ENCODE measurements at places on chromosomes 5 and 9.

GRCh38 chr9:115098226-115098965 lies 19.6 kb downstream of the TNC start:
- no peak for DNase-seq

GRCh38 chr5:168359820-168360460 lies 68.5 kb downstream of the WWC1 start:
- no peak for DNase-seq

DNA sequence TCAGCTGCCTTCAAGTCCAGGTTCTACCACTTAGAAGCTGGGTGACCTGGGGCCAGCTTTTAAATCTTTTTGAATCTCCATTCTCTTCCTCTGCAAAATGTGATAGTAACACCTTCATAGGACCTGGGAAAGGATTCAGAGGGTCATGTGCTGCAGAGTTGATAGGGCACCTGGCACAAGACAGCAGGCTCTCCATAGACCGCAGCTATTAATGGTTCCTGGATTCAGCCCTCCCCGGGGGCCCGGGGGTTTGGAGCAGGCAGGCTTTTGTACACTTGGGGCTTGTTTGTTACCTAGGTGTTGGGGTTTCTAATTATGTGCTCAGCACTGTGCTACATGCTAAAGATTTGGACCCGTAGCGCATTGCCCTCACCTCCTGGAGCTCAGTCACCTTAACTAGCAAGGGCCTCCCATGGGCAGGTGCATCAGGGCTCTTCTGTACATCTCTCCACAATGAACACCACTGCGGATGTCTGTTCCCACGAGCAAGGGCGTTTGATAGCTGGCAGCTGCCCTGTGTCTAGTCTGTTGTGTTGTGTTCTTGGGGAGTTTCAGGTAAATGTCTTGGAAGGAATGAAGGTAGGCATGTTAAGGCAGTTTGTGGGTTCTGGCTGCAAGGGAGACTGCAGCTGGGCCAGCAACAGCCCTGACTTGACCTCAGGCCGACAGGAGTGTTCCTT lies 12.1 kb downstream of the PRRC2B start:
- no peak for DNase-seq

- DNase-seq: no peak
Observed at GRCh38 chr9:26939955-26940711, 6.9 kb downstream of the PLAA start.

DNA sequence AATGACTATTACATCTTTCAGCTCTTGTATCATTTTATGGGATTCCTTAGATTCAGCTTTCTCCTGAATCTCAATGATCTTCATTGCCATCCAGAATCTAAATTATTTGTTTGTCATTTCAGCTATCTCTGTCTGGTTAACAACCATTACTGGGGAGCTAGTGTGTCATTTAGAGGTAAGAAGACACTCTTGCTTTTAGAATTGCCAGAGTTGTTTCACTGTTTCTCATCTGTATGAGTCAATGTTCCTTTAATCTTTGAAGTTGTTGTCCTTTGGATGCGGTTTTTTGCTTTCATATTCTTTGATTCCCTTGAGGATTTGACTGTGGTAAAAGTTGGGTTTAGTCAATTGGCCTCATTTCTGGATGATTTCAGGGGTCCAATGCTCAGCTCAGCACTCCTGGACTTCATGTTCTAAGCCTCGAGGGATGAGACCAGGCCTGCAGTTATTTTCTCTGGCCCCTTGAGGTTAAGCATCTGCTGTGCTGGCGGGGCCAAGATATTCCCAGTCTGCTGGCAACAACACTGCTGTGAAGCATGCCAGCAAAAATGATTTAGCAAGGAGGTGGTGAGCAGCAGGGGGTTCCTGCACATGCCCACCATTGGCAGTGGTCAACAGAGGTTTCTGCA lies 102.4 kb upstream of the PCSK5 start:
- DNase-seq: no peak

- no peak for DNase-seq
Observed at GRCh38 chr9:103999375-104000062, 94.6 kb upstream of the SMC2 start.

- DNase-seq: peak; percentile 64
Observed at GRCh38 chr5:75335952-75336614, 937 bp upstream of the HMGCR start.

GRCh38 chr9:76619197-76619596 lies 145.0 kb upstream of the PCA3 start:
- no peak for DNase-seq

DNA sequence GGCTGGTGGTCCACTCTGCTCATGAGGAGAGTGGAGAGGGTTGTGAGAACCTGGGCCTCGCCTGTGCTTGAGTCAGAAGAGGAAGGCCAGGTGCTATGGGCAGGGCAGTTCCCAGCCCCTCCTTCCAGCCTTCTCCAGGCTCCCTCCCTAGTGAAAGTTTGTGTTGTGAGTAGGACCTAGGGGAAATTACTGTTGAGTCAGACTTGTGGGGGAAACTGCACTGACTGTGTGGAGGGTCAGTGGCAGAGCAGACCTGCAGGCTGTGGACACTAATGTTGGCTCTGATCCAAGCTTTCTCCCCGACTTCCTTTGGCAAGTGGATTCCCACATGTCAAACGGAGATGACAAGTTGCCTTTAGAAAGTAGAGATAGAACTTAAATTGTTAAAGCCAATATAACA lies 102.6 kb downstream of the ARHGAP26 start:
- DNase-seq: no peak

DNA sequence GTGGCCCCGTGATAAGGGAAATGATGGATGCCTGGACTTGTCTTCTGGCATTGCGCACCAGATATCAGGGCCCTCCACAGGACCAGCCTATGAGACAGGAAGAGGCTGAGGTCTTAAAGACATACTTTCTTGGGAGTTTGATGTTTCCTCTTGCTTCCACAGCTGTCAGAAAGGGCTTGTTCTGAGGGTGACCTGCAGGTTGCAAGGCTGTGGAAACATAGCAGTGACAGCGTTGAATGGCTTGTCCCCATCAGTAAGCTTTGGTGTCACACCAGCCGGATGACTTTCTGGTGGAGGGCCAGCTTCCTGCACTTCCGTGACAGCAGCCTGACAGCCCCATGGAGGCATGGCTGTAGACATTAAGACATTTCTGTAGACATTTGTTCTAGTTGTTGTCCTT lies 143.2 kb downstream of the C9orf152 start:
- DNase-seq: no peak

DNA sequence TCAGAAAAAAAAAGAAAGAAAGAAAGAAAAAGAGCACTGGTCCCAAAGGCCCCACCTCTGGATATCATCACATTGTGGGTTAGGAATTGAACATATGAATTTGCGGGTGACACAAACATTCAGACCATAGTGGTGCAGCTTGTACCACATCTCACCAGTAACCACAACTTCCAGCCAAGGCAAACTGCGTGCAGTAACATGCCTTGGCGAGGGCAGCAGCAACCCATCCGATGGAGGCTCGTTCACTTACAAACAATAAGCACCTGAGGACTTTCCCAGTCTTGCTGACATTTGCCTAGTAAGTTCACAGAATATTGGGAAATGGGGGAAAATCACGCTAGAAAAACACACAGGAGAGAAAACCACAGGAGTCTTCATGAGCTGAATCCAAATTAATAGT lies 508.1 kb downstream of the ZNF608 start:
- no peak for DNase-seq

- DNase-seq: no peak
Observed at GRCh38 chr5:167713896-167714295, 577.5 kb upstream of the WWC1 start.

DNA sequence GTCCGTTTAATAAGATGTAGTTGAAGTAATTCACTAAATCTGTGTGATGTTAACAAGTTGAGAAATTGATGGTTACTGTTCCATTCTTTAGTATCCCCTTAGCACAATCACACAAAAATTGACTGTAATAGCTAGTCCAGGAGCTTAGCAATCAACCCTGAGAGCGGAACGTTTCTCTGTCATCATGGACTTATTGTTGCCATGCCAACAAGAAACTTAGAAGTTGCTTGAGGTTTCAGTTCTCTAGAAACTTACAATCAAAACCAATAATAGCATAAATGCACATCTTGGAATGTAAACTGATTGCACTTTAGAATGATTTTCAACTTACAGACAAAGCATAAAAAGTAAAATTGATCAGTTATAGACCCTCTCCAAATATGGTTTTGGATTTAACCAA lies 125.4 kb upstream of the ANKH start:
- DNase-seq: no peak

- no peak for DNase-seq
Observed at GRCh38 chr9:130226112-130226511, 39.4 kb upstream of the HMCN2 start.

DNA sequence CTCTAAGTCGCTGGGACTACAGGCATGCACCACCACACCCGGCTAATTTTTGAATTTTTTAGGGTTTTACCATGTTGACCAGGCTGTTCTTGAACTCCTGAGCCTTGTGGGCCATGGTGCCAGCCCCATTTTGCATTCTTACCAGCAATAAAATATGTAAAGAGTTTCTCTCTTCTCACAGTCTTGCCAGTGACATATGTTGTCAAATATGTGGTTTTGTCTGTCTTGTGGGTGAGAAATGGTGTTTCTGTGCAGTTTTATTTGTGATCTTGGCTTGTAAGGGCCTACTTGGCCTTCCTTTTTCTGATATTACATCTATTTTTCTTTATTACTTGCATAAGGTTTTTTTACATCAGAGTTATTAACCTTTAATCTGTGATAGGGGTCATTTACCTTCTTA lies 47.1 kb downstream of the SPIN1 start:
- DNase-seq: no peak

DNA sequence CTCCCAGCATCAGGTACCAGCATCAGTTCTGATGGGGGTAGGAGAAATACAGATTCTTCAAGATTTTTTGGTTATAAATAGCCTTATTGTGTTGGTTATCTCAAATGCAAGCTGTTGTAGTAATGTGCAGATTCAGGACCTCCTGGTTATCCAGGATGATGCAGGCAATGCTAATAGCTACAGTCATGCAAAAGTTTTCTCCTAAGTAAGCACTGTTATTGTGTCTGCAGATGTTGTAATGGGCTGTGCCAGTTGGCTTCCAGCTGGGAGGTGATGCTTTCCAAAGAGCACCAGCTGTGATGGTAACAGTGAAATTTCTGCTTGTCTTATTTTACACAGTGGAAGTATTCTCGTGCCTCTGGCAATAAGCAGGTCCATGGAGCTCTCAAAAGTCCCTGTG lies 719.2 kb upstream of the CTNND2 start:
- DNase-seq: no peak

DNA sequence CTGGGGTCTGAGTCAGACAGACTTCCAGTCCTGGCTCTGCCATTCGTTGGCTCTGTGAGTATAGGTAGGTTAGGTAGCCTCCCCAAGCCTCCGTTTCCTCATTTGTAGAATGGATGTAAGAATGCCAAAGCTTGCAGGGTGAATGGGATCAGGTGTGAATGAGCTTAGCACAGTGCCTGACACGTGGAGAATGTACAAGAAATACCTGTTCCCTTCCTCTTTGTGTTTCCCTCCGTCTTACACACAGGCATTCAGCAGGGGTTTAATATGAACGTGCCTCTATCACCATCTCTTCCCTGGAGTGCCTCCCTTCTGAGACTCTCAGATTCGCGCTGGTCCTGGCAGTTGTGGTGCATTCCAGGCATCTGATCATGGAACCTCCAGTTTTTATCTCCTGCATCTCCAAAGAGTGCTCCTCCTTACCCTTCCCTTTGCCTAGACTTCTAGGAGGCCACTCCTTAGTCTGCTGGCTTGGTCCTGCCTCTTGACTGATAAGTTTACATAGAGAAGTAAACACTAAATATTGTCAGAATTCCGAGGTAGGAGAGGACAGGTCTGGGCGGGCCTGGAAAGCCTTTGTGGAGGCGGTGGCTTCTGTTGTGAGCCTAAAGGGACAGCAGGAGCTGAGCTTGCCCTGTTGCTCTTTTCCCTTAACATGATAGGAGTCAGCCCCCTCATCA lies 199.4 kb downstream of the AOPEP start:
- DNase-seq: no peak

- DNase-seq: no peak
Observed at GRCh38 chr5:53545744-53546143, 14.7 kb upstream of the NDUFS4 start.

- DNase-seq: no peak
Observed at GRCh38 chr5:58503390-58504046, 12.3 kb downstream of the GAPT start.

DNA sequence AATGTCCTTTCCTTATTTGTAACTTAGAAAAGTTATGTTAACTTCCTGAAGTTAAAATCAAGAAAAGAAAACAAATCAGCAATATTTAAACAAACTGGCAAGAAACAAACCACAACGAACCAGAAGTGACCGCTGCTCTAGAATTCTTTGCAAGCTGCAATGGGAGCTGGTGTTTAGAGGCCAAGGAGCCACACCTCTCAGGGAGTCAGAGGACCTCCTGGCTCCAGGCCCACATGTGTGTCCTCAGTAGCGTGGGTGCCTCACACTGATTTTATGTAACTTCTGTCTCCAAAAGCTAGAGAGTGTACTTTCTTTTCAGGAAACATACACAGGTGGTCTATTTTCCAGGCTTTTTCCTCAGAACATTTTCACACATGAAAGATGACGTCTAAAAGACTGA lies 100.4 kb downstream of the IRX2 start:
- no peak for DNase-seq

- DNase-seq: no peak
Observed at GRCh38 chr9:22055090-22055489, 46.0 kb upstream of the CDKN2B start.

GRCh38 chr5:31962871-31963307 lies 211.2 kb downstream of the GOLPH3 start:
- DNase-seq: peak; percentile 22

- DNase-seq: no peak
Observed at GRCh38 chr9:7639471-7639870, 160.1 kb downstream of the DMAC1 start.

DNA sequence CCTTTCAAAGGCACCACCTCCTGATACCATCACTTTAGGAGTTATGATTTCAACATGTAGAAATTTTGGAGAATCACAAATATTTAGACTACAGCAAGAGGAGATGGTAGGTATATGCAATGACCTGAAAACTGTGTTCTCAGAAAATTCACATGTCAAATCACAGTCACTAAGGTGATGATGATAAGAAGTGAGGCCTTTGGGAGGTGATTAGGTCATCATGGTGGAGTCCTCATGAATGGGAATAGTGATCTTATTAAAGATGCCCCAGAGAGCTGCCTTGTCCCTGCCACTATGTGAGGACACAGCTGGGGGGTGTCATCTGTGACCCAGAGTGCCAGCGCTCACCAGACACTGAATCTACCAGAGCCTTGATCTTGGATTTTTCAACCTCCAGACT lies 513.5 kb upstream of the TUSC1 start:
- no peak for DNase-seq

DNA sequence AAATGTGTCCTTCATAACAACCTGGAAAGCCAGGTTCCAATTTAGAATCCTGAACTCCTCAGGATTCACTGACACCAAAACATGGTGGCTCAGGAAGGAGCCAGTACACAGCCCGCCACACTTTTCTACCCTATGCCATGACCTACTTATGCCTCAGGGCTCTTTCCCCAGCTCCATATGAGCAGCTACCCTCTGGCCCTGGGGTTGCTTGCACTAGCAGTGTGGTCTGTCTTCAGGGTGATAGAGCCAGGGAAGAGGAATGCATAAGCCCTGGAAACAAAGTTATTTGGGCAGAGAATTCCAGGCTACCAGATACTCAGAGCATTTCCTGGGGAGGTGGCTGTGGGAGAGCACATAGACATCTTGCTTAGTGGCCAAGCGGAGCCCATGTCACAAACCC lies 15.0 kb upstream of the ECM2 start:
- DNase-seq: no peak

GRCh38 chr9:126424511-126424910 lies 97.9 kb downstream of the MVB12B start:
- no peak for DNase-seq

GRCh38 chr5:42583322-42583721 lies 160.1 kb downstream of the GHR start:
- DNase-seq: peak; percentile 62

GRCh38 chr5:123743990-123744583 lies 232.1 kb downstream of the CSNK1G3 start:
- DNase-seq: no peak
